ENCODE measurements at places on chromosomes 12 and 14.

- DNase-seq, result no peak
Measured at GRCh38 chr12:95413576-95413975, 60.4 kb upstream of the METAP2 start.

GRCh38 chr12:105226219-105226618, 9.8 kb downstream of the APPL2 start:
- DNase-seq, result no peak

GRCh38 chr12:131348646-131349045, 362.2 kb upstream of the SFSWAP start:
- DNase-seq, result no peak

DNA sequence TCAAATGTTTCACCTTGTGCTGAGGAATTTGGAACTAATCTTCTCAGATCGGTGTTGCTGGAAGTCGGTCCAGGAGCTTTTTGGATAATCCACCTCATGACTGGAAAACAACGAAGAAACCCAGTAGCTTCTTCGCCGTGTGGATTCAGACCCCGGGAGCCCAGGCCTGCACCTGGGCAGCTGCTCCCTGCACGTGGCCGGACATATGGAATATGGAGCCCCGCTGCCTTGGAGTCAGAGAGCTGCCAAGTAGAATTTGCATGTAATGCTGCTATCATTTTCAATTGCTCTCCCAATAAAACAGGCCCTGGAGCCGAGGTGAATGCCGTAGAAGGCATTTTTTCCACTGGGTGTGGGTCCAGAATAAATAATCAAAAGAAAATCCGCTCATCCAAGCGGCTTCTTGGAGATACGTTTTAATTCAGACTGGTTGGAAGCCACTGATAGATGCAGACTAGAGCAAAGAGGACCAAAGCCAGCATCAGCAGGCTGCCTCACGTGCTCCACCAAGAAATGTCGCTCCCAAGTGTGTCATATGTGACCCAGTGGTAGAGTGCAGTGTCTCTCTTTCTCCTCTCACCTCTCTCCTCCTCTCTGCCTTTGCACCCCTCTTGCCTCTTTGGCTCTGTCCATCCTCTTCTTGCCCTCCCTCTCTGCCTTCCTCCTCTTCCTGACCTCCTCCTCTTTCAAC, 115.3 kb downstream of the ZNF664 start:
- no peak for DNase-seq

- no peak for DNase-seq
Measured at GRCh38 chr12:131076791-131077747, 123.4 kb downstream of the ADGRD1 start.
